Amniotic epithelial cell (primary cell): ENCODE measurements at places on chromosomes 5 and 9.

DNA sequence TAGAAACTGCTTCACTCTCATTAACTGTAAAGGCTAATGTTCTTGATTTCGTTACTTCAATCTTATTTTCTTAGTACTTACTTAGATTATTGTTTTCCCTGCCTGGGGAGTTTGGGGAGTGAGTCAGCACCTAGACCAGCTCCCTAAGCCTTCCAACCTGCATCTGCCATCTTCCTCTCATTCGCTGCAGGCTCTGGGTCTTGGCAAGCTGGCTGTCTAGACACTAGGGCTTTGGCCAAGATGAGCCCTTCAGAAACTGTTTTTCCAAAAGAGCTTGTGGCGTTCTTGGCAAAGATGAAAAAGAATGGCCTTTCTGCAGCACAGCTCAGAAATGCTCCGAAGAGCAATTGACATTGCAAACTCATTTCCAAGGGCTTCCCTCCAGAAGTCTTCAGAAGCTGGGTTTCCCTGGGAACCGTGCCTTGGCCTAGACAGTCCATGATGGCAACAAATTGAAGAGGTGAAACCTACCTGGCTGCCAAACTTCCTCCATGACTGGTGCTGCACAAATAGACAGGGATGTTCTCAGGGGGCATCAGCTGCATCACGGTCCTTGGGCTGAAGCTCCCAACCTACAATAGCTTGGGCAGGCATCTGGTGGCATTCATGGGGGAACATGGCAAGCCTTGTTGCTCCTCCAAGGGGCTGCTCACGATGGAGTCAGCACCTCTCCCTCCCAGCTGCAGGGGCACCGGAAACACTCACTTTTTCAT lies 76.6 kb downstream of the NSUN2 start:
- DNase-seq = no peak

DNA sequence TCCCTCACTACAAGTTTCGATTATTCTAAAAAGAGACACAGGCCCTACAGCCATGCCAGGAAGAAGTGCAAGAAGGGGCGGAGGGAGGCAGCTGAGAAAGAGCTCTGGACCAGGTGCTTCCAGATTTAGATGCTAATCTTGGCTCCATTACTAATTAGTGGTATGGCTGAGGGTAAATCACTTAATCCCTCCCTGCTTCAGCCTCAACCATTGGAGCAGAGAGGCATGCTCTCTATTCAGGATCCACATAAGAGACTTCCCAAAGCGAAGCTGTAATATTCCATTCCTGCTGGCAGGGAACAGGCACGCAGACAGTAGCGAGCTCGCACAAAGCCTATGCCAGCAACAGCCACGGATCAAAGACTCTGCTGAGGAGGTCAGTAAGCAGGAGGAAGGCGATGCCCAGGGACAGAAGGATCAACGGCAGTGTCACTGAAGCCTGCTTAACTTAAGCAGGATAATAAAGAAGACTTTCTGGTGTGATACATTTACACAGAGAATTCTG lies 24.2 kb downstream of the LIFR start:
- no peak for DNase-seq

DNA sequence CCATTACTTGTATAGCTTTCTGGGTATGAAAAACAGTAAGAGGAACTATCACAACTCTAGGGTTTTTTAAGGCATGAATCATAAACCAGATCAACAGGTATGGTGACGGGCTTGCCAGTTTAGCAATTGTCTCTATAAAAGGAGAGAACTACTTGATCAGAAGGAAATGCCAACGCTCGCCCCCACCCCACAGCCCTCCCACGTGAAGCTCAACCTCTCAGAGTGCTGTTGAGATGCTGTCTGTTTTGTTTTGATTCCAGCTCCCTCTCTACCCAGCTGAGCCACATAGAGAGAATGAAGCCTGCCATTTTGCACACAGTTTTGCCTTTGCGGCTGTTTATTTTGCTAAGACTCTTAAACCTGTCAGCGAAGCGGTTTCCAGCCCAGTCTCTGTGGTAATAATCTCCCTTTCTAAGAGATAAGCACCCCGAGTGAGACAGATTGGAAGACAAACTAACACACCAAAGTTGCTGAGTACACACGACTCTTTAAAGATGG lies 257.9 kb upstream of the ANKRD55 start:
- peak; percentile 89 for DNase-seq

DNA sequence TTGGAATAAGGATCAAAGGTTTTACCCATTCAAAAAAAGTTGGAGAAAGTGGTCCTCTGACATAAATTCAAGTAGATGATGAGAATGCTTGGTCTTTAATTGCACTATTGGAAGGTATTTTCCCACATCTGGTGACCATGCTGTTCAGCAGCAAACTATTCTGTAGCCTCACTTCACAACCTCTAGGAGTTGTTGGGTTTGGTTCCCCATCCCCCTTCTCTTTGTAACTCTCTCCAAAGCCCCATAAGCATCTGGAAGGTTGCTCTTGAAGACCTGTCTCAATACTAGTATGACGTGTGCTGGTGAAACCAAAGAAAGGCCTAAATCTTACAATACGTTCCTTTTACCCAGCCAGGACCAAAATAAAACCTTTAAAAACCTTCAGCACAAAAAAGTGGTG lies 8.5 kb downstream of the RGMB start:
- DNase-seq = no peak

- no peak for DNase-seq
These were observed 36.2 kb upstream of the IL17B start for GRCh38 chr5:149415066-149415967.

DNA sequence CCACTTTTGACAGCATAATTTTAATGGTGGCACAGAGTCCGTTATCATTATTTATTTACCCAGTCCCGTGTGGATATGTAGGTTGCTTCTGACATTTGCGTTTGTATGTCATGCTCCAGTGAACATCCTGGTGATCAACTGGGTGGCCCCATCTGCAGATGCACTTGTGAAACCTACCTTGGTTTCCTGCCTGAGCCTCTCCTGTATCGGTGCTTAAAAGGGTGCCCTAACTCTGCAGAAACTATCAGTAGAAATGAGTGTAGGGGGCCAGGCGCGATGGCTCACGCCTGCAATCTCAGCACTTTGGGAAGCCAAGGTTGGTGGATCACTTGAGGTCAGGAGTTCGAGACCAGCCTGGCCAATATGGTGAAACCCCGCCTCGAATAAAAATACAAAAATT lies 92.1 kb upstream of the IER5L start:
- DNase-seq = no peak

GRCh38 chr5:83517072-83517687 lies 45.6 kb downstream of the VCAN start:
- DNase-seq = no peak

GRCh38 chr5:174172152-174172551 lies 126.6 kb downstream of the NSG2 start:
- DNase-seq = no peak

DNA sequence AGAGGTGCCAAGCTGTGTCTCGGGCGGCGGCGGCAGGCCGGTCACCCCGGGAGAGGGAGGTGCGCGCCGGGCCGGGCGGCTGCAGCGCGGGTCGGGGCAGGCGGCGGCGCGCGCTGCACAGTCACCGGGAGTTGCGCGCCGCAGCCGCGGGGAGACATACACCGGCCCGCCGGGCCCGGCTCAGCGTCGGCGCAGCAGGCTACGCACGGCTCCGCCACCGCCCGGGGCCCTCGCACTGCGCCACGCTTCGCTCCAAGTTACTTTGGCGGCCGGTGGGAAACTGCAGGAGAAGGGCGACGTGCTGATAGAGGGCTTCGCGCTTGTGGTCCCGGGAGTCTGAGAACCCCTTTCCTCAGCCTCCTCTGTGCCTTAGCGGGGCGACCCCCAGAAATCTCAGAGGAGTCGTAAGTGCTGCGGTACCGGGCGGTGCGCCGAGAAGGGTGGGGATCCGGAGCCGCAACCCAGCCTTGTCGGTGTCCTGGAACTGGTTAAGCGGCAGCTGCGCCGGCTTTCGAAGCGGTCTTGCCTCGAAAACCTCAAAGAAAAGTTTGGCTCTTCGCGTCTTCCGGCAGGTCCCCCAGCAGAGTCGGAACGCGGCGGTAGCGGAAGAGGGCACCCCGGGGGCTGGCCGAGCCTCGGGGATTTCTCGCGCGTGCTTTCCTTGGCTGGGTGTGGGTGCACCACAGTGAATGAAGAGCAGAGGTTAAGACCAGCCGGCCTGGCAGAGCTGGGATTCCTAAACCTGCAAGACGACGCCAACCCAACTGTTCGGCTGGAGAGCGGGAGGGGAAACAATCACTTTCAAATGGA lies at the start of gene EFNA5:
EFNA5 (minus strand) TSS at position 6 of the 810 bp plus-strand sequence.
- peak; percentile 46 for DNase-seq

DNA sequence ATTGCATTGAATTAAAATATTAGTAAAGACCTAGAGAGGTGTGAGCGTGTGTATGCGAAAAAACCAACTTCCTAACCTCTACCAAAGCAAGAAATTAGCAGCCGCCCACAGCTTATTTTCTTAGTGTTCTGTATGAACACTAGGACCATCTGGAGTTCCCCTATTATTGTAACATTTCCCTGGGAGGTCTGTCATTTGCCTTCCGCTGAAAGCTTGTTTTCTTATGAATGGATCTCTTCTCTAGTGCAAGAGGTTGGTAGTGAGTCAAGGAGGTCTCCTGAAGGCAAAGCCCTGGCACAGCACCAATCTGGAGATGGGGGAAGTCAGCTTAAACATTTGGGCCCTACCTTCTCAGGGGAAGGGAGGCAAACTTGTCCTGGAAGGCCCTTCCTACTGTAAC lies 10.8 kb downstream of the TNFSF8 start:
- DNase-seq = no peak

GRCh38 chr5:162068412-162068811 lies 839 bp downstream of the GABRG2 start:
- peak; percentile 3 for DNase-seq

DNA sequence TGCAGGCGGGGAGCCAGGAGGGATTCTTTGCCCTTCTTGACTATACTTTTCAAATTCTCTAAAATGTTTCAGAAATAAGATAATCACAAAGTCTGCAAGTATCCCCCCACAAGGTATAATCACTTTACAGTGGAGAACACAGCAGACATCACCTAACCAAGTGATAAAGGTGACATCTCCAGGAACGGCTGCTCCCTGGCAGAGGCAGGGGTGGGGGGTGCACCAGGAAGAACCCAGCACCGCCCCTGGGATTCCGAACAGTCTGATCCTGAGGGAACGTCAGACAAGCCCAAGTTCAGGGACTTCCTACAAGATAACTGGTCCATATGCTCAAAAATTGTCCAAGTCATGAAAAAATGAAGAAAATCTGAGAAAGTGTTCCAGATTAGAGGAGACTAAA lies 85.4 kb downstream of the HSD17B3 start:
- DNase-seq = no peak

- no peak for DNase-seq
These were observed 435.6 kb upstream of the CDH9 start for GRCh38 chr5:27474047-27474309.

- DNase-seq = no peak
These were observed 13.2 kb upstream of the ERMP1 start for GRCh38 chr9:5846096-5846495.

DNA sequence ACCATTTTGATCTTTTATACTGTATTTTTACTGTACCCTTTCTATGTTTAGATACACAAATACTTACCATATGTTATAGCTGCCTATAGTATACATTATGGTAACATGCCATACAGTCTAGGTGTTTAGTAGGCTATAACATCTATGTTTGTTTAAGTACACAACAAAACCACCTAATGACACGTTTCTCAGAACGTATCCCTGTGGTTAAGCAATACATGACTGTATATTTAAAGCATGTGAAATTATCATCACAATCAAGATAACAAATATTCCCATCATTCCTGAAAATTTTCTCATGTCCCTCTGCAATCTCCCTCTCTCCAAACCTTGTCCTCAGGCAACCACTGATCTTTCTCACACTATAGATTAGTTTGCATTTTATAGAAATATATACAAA lies 66.4 kb upstream of the SUSD1 start:
- DNase-seq = peak; percentile 85

- DNase-seq = no peak
These were observed 2.9 kb upstream of the INSL6 start for GRCh38 chr9:5188060-5188984.

DNA sequence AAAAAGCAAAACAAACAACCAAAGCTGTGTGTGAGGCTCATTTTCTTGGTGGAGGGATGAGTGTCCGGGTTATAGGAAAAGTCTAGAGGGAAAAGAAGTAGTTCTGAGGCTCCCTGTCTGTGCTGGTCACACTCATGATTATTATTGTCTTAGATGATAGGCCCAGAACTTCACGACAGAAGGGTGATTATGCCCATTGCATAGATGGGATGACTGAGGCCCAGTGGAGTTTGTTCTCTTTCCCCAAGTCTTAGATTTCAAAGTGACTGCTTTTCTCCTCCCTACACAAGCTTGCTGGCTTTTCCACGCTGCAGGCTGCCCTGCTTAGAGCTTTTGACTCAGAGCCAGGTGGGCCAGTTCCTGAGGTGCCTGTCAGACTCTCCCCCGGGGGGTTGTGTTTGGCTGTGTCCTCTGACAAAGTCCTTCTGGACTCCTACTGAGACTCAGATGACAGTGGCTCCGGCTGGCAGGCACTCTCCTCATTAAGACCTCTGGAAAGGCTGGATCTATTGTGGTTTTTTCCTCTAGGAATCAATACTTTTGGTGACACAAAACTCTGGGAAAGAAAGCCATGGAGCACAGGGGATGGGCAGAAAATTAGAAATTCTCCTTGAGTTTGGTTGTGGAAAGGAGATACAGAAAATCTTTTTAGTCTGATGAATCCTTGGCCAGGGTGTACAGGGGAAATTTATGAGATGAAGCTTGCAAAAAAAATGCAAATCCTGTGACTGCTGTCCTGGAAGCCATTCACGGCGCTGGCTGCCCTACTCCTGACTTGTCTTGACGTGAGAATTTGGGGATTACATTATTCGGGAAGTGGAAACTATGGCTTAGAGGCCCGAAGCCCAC lies 120.9 kb downstream of the NSG2 start:
- no peak for DNase-seq

DNA sequence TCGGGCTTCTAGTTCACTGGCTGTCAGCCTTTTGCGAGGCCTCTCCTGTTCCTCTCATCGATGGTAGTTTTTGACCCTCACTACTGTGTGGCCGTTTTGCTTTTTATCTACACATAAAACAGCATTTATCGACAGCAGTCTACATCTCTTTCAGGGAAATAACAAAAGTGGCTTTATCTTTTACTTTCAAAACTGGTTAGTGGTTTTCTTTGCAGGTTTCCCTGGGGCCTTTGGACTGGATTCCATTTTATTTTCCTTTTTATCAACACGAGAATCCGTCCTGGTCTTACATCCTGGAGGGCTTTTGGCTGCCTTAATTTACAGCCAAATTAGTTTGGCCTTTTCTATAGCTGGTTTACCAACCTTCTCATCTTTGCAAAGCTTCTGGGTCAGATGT lies 793 bp upstream of the PKD2L2 start:
- no peak for DNase-seq

DNA sequence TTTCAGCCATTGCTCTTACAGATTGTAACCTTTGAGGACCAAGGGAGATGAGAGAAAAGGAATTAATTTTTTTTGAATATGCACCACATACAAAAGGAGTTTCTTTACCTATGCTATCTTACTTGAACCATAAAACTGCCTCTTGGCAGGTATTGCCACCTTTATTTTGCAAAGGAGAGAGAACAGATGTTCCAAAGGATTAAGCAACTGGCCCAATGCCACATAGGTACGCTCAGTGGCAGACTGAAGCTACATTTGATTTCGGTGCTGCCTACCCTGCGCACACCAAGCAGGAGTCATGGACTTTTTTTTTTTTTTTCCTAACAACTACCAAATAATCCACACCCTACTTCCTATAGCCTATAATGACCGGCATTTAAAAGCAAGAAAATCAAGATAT lies 43.1 kb downstream of the SAXO1 start:
- DNase-seq = no peak

- DNase-seq = no peak
These were observed 273.5 kb upstream of the PCSK5 start for GRCh38 chr9:75616841-75617566.

- DNase-seq = no peak
These were observed 40.2 kb upstream of the ROPN1L start for GRCh38 chr5:10401498-10401897.

GRCh38 chr5:169223595-169223953 lies 77.4 kb downstream of the SLIT3 start:
- DNase-seq = peak; percentile 49
